ENCODE measurements at places on chromosomes 1 and 21.

DNA sequence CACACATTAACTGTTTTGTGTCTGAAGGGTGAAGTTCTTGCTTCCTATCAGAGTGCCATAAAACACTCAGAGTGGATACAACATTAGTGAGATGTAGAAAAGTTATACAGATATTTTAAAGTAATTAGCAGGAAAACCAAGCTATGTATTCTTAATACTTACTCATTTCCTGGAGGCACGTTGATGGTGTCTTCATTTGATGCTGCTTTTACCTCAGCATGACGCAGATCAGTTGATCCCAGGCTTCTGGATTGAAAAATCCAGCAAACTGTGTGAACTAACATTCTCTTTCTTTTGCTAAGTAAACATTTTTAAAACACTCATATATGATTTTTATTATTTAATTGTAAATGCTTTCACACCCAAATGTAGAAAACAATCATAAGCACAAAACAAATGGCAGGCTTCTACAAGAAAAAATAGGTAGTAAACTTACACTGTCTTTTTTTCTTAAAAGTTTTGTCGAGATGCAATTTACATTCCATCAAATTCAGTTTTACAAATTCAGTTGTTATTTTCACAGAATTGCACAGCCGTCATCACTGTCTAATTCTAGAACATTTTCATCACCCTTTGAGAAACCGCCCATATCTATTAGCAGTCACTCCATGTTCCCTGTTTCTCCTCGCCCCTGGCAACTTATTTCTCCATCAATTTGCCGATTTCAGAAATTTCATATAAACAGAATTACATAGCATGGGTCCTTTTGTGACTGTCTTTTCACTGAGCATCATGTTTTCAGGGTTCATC lies 198.9 kb downstream of the LRRC7 start:
- DNase-seq, result no peak

GRCh38 chr1:154325583-154326545 lies 539 bp downstream of the ATP8B2 start:
- DNase-seq, result no peak

GRCh38 chr1:208252836-208253576 lies 8.8 kb upstream of the PLXNA2 start:
- no peak for DNase-seq

DNA sequence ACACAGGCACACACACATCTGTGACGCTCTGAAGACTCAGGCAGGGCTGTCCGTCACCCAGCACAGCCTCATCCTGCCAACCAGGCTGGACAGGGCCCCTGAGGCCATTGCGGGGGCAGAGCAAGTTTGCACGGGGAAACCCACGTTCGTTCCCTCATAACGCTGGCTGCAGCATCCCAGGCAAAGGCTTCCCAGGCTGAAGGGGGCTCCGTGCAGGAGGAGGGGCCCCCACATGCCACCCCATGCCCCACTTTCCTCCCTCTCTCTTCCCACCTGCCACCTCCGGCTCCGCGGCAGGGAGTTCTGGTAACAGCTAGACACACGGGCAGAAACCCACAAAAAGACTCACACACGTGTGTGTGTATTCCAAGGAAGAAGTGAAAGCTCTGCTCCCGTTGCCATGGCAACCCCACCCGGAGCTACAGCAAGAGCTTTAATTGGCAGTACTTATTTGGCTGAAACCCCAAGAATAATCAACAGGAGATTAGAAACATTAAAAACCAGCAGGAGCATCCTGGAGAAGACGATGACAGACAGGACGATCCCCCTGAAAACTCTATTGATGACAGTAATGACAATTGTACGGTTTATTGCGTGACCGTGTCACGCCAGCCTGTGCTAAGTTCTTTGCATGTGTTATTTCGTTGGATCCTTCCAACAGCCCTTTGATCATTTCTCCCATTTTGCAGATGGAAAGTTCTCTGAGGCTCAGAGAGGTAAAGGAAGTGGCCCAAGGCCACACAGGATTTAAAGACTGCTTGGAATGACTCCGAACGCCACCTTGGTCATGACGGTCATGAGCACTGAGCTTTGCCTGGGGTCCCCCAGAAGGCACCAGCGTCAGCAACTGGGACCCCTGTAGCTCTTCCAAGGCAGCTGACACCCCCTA lies 247.1 kb downstream of the NPHP4 start:
- DNase-seq, result no peak

- DNase-seq, result no peak
These were observed 328.8 kb downstream of the PLA2G4A start for GRCh38 chr1:187157552-187157951.

GRCh38 chr1:208631506-208631905 lies 387.3 kb upstream of the PLXNA2 start:
- DNase-seq, result no peak

DNA sequence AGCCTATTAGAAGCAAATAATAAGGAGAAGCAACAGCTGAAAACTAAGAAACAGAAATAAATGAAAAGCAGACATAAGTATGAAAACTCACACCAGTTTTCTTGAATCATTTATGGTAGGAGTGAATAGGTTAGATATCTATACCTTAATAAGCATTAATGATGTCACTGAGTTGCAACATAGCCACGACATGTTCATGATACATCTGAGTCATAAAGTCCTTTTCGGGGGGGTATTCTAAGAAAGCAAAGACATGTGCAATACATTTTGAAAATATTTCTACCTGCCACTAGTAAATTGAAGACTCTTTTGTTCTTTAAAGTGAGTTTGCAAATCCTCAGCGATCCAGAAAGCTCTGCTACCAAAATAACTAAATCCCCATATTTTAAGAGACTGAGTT lies 7.2 kb downstream of the CD34 start:
- DNase-seq, result no peak

GRCh38 chr1:30258471-30258870 lies 464.9 kb downstream of the MATN1 start:
- no peak for DNase-seq

DNA sequence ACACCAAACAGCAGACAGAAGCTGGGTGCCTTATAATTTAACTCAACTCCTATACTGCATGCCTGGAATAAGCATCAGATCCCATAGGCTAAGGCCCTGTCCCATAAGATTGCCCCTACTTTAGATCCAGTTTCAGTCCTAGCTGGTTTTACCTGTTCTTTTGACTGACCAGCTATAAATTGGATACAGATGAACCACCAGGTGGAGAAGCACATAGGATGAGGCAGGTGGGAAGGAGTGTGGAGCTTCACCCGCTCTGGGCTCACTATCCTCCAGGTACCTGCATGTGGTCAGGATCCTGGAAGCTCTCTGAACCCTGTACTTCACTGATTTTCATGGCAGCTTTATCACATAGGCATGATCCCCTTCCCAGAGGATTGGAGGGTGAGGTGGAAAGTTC lies 51.3 kb downstream of the MAST2 start:
- DNase-seq, result no peak

DNA sequence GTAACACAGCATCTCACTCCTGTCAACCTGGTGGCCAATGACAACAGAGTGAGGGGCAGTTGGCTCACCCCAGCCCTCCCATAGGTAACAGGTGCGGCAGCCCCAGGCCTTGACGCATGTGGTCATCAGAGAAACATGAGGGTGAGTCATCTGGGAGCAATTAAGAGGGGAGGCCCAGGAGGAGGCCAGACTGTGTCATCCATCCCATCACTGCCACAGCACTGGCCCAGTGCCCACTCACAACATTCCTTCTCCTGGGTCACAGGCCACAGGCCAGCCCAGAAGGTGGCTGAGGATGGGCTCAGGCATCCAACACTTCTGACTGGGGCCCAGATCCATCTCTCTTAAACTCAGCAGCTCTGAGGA lies 17.1 kb downstream of the TEX35 start:
- no peak for DNase-seq

- DNase-seq, result no peak
These were observed 37.4 kb downstream of the CHD5 start for GRCh38 chr1:6142734-6143133.

DNA sequence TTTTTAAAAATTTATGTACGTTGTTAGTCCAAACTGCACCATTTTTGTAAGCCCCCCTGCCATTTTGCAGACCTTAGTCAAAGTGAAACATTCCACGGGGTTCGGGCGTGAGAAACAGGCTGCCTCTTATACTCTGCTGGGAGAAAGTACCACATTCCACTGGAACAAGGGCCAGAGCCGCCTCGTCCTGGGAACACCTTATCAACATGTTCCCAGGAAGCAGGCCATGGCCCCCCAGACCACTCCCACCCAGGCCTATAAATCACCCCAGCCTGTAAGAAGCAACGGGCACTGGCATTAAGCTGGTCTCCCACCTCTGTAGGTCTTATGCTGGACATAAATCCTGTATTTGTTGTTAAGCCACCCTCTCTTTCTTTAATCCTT lies 854 bp upstream of the ZRANB2 start:
- DNase-seq, result peak; percentile 15

DNA sequence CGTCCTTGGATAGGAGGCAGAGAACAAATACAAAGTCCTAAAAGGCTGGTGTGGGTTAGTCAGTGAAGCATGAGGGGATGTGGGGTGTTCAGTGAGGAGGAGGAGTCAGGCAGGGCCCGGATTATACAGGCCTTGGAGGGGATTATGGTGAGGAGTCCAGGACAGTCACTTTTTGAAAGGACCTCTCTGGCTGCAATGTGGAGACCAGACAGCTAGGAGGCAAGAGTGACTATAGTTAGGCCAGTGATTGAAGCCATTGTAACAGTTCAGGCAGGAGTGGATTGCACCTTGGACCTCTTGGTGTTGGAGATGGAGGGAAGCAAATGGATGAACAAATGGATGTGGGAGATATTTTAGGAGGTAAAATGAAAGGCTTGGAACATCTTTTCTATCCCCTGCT lies 115.8 kb downstream of the C1orf94 start:
- no peak for DNase-seq

- DNase-seq, result no peak
These were observed 54.9 kb upstream of the ADAMTS5 start for GRCh38 chr21:27021801-27022200.

DNA sequence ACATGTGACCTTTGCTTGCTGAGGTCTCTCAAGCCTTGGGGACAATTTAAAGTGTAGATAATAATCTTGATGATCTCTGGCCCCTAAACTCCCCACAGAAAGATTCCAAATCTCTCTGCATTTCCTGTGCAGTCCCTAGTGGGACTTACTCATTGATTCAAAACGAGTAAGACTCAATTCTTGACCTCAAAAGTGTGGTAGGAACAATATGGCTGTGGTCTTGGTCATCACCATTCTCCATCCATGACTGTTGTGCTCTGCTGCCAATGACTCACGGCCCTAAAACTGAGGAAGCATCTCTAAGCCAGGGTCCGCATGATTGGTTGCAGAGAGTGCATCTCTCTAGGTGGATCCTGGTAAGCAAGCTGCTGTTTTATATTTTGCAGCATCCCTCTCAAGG lies 268.0 kb downstream of the PTGER3 start:
- no peak for DNase-seq

- no peak for DNase-seq
These were observed 20.4 kb upstream of the GNG12 start for GRCh38 chr1:67853704-67854103.

GRCh38 chr1:36540056-36540455 lies 57.3 kb upstream of the CSF3R start:
- no peak for DNase-seq

DNA sequence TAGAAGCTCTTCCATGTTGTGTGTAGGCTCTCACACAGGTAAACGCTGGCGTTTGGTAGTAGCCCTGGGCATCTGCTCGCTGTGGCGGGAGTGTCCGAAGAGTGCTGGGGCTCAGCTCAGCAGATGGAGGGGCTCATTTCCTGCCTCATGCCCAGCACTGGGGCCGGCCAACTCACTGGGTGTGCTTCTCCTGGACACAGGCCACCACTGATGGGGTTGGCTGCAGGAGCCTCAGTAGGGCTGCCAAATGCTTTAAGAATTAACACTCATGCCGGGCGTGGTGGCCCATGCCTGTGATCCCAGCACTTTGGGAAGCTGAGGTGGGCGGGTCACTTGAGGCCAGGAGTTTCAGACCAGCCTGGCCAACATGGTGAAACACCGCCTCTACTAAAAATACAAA lies 20.9 kb downstream of the UQCRHL start:
- DNase-seq, result no peak

DNA sequence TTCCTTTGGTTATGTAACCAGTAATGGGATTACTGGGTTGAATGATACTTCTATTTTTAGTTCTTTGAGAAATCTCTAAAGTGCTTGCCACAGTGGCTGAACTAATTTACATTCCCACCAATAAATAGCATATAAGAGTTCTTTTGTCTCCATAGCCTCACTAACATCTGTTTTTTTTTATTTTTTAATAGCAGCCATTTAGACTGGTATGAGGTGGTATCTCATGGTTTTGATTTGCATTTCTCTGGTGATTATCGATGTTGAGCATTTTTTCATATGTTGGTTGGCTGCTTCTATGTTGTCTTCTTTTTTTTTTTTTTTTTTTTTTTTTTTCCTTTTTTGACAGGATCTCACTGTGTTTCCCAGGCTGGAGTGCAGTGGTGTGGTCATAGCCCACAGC lies 132.6 kb upstream of the L1TD1 start:
- no peak for DNase-seq

GRCh38 chr1:169024800-169025271 lies 81.7 kb upstream of the ATP1B1 start:
- DNase-seq, result no peak

GRCh38 chr1:31815752-31816500 lies at the start of gene SPOCD1:
Gene SPOCD1, minus strand, starts transcription at chr1:31816022. Its CDS starts 689 bp downstream, at chr1:31815333.
- DNase-seq, result peak; percentile 87

DNA sequence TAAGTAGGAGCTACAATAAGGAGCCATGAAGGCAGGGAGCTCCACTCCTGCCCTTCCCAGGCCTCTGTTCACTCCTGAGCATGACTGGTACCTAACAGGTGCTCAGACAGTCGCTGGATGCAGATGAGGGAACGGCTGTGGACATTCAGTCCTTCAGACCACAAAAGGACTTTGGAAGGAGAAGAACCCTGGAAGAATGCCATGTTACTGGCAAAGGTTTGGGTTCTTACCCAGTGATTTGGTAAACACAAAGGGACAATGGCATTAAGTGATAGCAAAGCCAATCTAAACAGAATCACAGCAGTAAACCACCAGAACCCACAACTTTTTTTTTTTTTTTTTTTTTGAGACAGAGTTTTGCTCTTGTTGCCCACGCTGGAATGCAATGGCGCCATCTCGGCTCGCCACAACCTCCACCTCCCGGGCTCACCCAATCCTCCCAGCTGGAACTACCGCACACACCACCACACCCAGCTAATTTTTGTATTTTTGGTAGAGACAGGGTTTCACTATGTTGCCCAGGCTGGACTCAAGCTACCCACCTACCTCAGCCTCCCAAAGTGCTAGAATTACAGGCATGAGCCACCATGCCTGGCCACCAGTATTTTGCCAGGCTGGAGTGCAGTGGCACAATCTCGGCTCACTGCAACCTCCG lies 7.5 kb upstream of the CBR3 start:
- no peak for DNase-seq

DNA sequence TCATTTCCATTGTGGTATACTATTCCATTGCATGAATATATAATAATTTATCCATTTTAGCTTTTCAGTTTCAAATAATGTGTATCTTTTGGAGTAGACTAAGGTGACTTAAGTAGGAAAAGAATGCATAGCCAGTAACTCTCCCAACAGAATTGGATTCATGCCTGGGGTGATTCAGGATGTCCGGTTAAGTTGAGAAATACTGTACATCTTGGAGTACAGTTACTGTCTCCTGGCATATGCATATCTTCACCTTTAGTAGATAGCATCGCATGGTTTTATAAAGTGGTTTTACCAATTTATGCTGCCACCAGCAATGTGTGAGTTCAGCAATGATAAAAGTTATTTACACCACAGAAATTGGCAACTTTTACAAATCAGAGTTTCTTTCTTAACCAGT lies 18.6 kb upstream of the SLC6A9 start:
- DNase-seq, result no peak

Data from activated CD8-positive, alpha-beta memory T cell treated with anti-CD3 and anti-CD28 coated beads, Interleukin-2, amount 50 U/mL, for 4 hours (primary cell).